ENCODE measurements at places on chromosomes 4 and X.

DNA sequence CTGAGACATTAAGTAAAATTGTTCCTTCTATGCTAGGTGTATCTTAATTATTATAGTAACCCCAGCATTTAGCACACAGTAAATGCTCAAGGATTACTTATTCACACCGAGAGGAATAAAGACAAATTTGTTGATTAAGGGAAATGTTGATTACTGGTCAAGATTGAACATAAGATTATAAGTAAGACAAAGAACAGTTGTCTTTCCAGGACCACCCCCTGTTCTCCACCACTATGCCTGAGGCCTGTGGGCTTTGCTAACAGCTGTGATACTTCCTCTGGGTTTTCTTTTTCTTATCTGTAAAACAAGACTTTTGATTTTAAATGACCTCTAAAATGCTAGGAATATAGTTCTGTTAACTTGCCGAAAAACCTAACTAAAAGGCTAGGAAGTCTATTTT lies 128.0 kb downstream of the DCLK2 start:
- no peak overlapping the region for H3K4me3 ChIP-seq
- H3K4me1 ChIP-seq, result no peaks in the 10 kb centered on the region
- H3K27ac ChIP-seq, result no peak overlapping the region
- no peaks in the 10 kb centered on the region for H3K36me3 ChIP-seq

DNA sequence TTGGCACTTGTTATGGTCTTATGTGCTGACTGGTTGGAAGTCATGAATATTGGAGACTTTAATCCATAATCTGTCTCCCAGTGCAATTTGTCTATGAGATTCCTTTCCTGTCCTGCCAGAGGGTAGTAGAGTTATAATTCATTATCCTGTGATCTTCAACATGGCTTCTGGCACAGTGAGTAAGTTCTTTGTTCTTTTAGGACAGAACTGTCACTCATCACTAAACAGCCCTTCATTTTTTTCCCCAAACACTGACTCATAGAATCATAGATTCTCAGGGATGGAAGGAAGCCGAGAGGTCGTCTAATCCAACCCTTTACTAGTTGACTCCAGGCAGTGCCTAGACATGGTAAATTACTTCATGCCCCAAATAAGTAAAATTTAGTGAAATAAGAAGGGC lies 78.4 kb downstream of the LUZP4 start:
- H3K36me3 ChIP-seq, result no peaks in the 10 kb centered on the region
- peaks cover 3% of the 10 kb centered on the region for H3K4me1 ChIP-seq
- no peak overlapping the region for H3K27ac ChIP-seq
- H3K27me3 ChIP-seq, result no peaks in the 10 kb centered on the region

DNA sequence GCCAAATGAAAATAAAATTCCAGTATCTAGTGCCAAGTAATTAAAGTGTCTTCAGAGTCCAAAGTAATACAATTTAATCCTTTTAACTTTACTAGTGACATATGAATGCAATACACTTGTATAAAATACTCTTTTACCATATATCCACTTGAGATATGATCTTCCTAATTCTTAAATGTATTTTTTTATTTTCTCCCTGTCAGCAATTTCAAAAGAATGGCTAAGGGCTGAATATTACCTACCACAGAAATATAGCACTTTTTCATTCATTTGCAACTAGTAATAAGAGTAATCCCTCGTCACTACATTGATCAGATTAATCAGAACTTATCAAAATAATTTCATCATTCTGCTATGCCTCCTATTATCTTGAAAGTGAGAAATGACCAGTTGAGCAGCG lies 10.1 kb upstream of the TBX22 start:
- H3K4me3 ChIP-seq, result no peak overlapping the region
- DNase-seq, result no peak
- H3K4me1 ChIP-seq, result no peaks in the 10 kb centered on the region
- H3K27ac ChIP-seq, result no peak overlapping the region
- H3K27me3 ChIP-seq, result no peaks in the 10 kb centered on the region

GRCh38 chr4:79851625-79852304 lies 221.3 kb downstream of the ANTXR2 start:
- no peak overlapping the region for H3K27ac ChIP-seq
- no peak for DNase-seq
- no peak overlapping the region for H3K4me3 ChIP-seq
- no peaks in the 10 kb centered on the region for H3K36me3 ChIP-seq
- H3K27me3 ChIP-seq, result no peaks in the 10 kb centered on the region

GRCh38 chr4:84279678-84280077 lies 219.4 kb downstream of the NKX6-1 start:
- H3K27me3 ChIP-seq, result peaks cover 6% of the 10 kb centered on the region
- H3K36me3 ChIP-seq, result no peaks in the 10 kb centered on the region
- DNase-seq, result no peak
- H3K27ac ChIP-seq, result no peak overlapping the region
- H3K4me1 ChIP-seq, result no peaks in the 10 kb centered on the region

DNA sequence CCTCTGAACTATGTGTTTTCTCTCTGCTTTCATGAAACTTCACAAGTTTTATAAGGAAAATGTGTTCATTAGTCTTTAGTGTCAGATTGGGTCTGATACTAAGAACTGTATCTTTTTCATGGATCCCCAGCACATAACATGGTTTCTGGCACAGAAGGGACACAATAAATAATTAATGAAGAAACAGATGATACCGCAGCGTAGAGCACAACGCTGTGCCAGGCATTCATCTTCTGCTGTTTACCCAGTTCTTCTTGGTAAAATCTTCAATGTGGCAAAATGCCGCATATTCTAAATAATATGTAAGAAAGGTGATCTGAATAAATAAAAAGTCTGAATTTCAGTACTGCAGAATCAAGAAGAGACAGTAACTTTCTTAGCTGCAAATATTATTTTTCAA lies 12.3 kb downstream of the SCARB2 start:
- H3K4me3 ChIP-seq, result no peak overlapping the region
- DNase-seq, result no peak
- H3K36me3 ChIP-seq, result no peaks in the 10 kb centered on the region
- no peaks in the 10 kb centered on the region for H3K27me3 ChIP-seq
- no peak overlapping the region for H3K27ac ChIP-seq

- peaks cover 98% of the 10 kb centered on the region for H3K36me3 ChIP-seq
- no peaks in the 10 kb centered on the region for H3K27me3 ChIP-seq
- peak overlapping the region; percentile 97 for H3K27ac ChIP-seq
- H3K4me3 ChIP-seq, result no peak overlapping the region
- no peak for DNase-seq
These were observed 562.3 kb upstream of the DIPK2B start for GRCh38 chrX:45762699-45763647.

DNA sequence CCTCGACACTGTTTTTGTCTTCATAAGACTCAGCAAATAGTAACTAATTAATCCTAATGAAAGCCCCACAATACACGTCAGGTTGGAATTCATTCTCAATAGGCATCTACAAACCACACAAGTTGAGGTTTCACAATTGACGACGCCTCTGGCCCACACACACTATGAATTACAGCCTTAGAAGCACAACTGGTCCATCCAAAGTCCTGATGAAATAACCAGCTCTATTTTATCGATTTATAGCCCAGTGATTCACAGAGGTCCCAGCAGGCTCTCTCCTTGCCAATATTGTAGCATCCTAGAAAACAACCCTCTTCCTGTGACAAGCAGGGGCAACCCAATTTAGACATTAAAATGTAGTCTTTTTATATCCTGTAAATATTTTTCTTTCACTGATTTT lies 112.1 kb downstream of the NR3C2 start:
- H3K27me3 ChIP-seq, result no peaks in the 10 kb centered on the region
- H3K27ac ChIP-seq, result no peak overlapping the region
- H3K4me3 ChIP-seq, result no peak overlapping the region
- H3K4me1 ChIP-seq, result no peaks in the 10 kb centered on the region
- DNase-seq, result no peak

DNA sequence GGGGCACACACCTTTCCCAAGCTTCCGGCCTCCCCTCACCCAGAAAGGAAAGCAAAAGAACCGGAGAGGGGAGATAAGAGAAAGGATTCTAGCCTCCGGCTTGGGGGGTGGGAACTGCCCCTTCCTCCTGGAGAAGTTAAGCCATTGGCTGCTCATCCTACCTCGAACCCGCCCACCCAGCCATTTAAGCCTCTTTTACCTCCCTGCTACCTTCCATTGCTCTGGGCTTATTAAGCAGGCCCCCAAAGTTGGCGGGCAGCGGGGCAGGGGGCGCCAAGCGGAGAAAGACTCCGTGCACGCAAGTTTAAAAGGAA lies 2.3 kb downstream of the MAML3 start:
- peak overlapping the region; percentile 81 for H3K27ac ChIP-seq
- H3K4me3 ChIP-seq, result peak overlapping the region; percentile 70
- no peaks in the 10 kb centered on the region for H3K4me1 ChIP-seq
- no peaks in the 10 kb centered on the region for H3K27me3 ChIP-seq

DNA sequence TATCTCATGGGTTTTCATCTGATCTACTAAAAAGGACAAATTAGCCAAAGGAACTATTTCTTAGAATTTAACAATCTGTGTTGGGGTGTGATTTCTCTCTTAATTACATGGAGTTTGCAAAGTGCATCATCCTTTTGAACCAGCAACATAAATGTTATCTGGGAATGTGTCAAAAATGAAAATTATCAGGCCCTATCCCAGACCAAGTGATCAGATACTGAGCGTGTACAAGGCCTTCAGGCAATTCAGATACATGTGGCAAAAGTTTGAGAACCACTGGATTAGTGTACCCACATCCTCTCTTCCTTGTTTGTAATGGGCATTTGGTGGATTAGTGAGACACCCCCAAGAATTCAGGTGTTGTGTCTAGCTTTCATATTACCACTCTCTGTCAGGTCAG lies 3.8 kb downstream of the SH3D19 start:
- peaks cover 8% of the 10 kb centered on the region for H3K36me3 ChIP-seq
- no peak for DNase-seq
- H3K4me3 ChIP-seq, result no peak overlapping the region
- peaks cover 21% of the 10 kb centered on the region for H3K4me1 ChIP-seq
- H3K27ac ChIP-seq, result peak overlapping the region; percentile 77
- no peaks in the 10 kb centered on the region for H3K27me3 ChIP-seq

- H3K4me1 ChIP-seq, result no peaks in the 10 kb centered on the region
- H3K4me3 ChIP-seq, result no peak overlapping the region
- no peaks in the 10 kb centered on the region for H3K27me3 ChIP-seq
- no peak for DNase-seq
These were observed 10.5 kb downstream of the IRF2 start for GRCh38 chr4:184463856-184464255.

GRCh38 chrX:65451663-65452062 lies 82.9 kb downstream of the LAS1L start:
- H3K4me3 ChIP-seq, result no peak overlapping the region
- H3K4me1 ChIP-seq, result no peaks in the 10 kb centered on the region
- no peak overlapping the region for H3K27ac ChIP-seq
- H3K27me3 ChIP-seq, result no peaks in the 10 kb centered on the region
- DNase-seq, result no peak

DNA sequence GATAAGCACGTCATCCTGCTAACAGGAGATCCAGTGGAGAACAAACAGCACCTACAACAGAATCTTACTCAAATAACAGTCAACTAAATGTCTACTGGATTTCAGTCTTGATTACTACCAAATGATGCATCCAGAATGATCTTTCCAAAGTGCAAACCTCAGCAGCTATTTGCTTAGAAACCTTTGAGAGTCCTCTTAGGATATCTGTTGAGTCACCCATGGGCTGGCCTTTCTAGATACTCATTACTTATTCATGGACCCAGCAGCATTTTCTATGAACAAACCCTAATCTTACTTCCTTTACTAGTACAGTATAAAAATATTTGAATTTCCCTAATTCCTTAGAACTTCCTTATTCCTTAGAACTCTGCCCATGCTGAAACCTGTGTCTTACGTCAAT lies 118.5 kb upstream of the PABPC4L start:
- no peak overlapping the region for H3K4me3 ChIP-seq
- H3K27ac ChIP-seq, result no peak overlapping the region
- no peaks in the 10 kb centered on the region for H3K4me1 ChIP-seq
- H3K27me3 ChIP-seq, result no peaks in the 10 kb centered on the region
- no peak for DNase-seq

- no peak overlapping the region for H3K4me3 ChIP-seq
- no peak for DNase-seq
- peaks cover 11% of the 10 kb centered on the region for H3K4me1 ChIP-seq
- H3K27me3 ChIP-seq, result no peaks in the 10 kb centered on the region
- no peaks in the 10 kb centered on the region for H3K36me3 ChIP-seq
- H3K27ac ChIP-seq, result no peak overlapping the region
These were observed 3.5 kb upstream of the IQSEC2 start for GRCh38 chrX:53284684-53285447.

DNA sequence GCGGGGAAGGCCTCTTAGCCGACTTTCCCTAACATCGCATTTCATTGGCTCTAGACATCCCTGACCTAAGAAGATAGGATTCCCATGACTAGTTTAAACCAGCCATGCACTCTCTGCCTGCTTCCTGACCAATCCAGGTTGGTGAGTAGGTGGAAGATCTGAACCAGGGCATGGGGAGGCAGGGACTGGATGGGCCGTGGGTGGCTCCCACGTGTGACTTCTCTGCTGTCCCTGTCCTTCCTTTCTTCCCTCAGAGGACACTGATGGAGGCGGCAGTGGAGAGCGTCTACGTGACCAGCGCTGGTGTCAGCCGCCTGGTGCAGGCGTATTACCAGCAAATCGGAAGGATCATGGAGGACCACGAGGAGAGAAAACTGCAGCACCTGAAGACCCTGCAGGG lies 90.7 kb downstream of the EVC start:
- H3K4me3 ChIP-seq, result no peak overlapping the region
- H3K27me3 ChIP-seq, result no peaks in the 10 kb centered on the region
- H3K4me1 ChIP-seq, result no peaks in the 10 kb centered on the region
- no peak overlapping the region for H3K27ac ChIP-seq

DNA sequence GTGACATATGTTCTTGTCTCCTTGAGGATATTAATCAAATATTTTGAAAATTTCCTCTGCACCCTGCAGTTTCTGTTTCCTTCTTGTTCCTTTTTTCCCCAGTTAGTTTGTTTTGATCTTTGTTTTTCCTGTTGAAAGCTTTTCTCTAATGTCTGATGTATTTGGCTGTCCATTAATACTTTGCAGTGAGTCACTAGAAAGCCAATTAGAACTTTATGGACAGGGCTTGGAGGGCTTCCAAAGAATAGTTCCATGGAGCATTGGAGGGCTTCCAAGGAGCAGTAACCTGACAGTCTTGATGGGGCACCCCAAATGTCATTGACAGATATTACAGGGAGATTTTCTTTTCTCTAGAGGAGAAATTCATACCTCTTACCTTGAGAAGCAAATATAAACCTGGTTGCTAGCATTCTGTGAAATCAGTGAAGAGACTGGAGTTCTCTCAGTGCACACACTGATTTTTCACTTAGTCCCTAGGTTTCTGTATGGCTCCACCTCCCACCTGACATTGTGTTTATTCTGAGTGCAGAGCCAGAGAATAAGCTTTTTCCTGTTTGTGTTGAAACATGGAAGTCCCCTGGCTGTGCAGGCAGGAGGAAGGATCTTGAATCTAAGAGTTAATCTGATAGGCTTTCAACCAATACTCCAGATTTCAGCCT lies 26.5 kb downstream of the SPARCL1 start:
- H3K4me3 ChIP-seq, result no peak overlapping the region
- no peaks in the 10 kb centered on the region for H3K27me3 ChIP-seq
- no peak for DNase-seq
- H3K36me3 ChIP-seq, result no peaks in the 10 kb centered on the region
- H3K27ac ChIP-seq, result no peak overlapping the region
